ENCODE measurements at places on chromosomes 6 and 20.

DNA sequence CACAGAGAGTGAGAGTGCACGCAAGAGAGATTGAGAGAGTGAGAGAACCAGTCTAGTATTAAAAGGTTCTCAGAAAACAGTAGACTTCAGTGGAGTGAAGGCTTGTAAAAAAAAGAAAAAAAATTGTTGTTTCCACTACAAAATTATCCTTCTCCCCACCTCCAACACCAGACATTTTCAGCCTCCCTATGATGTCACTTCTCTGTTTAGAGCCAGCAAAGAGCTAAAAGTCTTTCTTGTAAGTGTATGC, 77.8 kb downstream of the BACH2 start:
- no peak for DNase-seq

GRCh38 chr6:72579865-72580264, 42.0 kb upstream of the KCNQ5 start:
- DNase-seq, result no peak

DNA sequence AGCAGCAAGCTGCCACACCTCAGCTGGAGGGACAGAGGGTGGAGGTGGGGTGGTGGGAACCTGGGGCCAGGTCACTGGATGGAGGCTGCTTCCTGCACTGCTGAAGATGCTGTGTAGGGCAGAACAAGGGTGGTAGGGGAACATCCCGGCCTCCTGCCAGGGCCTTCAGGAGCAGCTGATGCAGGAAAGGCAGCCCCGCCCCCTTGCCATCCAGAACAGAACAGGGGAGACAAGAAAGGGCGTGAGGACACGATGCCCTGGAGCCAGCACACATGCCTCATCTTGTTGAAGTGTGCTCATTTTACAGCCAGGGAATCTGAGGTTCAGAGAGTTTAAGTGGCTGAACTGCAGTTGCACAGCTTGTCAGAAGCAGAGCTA, 43.1 kb upstream of the PHACTR3 start:
- DNase-seq, result peak; percentile 43

GRCh38 chr20:41619360-41620100, 1.4 kb upstream of the CHD6 start:
- no peak for DNase-seq

DNA sequence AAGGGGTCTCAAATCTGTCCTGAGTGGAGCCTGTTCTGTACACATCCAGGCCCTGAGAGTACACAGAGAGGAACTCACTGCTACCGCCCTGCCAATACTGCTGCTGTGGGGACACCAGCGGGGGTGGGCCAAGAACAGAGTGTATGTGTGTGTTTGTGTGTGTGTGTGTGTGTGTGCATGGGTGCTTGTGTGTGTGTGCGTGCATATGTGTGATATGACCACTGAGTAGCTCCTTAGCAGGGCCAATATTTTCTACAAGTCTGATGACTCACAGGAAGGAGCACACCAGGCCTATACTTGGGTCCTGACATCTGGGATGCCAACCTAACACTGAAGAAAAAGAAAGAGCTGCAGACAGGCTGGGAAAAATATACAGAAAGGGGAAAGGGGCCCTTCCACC, 1.4 kb downstream of the RAET1E start:
- no peak for DNase-seq

GRCh38 chr6:168773788-168774187, 332.8 kb downstream of the SMOC2 start:
- DNase-seq, result no peak

GRCh38 chr6:11869672-11870340, 91.2 kb upstream of the ADTRP start:
- DNase-seq, result no peak

DNA sequence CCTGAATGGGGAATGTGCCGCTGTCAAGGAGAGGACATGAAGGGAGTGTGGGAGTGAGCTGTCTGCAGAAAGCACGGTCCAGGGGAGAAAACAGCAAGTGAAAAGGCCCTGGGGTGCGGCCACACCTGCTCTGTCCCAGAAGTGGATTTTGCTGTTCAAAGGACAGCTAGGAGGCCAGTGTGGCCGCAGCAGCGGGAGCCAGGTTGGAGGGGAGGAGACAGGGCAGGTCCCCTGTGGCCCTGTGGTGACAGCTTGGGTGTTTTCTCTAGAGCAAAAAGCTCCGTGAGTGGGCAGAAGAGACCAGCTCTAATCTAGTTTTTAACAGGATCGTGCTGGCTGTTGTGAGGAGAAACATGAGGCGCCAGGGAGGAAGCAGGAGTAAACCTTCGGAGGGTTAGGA, 4.5 kb upstream of the SLC52A3 start:
- DNase-seq, result no peak

GRCh38 chr6:149054559-149055194, 262.8 kb upstream of the TAB2 start:
- DNase-seq, result no peak

- DNase-seq, result no peak
Measured at GRCh38 chr20:18101125-18101810, 36.4 kb upstream of the KAT14 start.

DNA sequence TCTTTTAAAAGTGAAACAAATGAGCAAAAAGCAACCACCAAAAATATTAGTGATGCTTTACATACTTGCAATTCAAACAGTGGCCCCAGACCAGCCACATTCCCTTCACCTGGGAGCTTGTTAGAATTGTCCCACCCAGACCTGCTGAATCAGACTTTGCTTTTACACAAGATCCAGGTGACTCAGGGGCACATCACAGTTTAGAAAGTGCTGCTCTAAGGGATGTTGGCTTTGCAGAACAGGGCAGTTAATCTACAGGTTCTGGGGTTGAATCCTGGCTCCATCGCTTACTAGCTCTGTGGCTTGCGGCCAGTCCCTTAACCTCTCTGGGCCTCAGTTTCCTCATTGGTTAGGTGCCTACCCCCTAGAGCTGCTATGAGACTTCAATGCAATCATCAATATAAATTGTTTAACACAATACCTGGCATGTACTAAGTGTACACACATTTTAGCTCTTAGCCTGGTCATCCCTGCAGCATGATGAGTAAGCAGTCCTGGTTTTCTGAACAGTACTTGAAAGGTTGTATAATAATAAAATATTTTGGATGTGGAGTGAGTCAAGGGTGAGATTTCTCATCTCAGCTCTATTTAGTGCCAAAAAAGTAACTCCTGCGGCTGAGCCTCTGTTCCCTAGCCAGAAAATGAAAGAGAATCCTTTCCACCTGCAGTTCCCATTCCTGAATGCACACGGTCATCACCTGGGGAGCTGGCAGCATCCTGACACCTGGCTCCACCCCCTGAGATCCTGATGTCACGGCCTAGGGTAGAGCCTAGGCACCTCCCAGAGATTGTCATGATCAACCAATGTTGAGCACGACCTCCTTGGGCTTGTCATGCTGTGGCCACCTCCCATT, 162.7 kb downstream of the ANKRD60 start:
- peak; percentile 90 for DNase-seq

- DNase-seq, result no peak
Measured at GRCh38 chr6:169008641-169009257, 244.9 kb downstream of the THBS2 start.

- DNase-seq, result no peak
Measured at GRCh38 chr6:142339113-142339512, 37.3 kb downstream of the ADGRG6 start.

DNA sequence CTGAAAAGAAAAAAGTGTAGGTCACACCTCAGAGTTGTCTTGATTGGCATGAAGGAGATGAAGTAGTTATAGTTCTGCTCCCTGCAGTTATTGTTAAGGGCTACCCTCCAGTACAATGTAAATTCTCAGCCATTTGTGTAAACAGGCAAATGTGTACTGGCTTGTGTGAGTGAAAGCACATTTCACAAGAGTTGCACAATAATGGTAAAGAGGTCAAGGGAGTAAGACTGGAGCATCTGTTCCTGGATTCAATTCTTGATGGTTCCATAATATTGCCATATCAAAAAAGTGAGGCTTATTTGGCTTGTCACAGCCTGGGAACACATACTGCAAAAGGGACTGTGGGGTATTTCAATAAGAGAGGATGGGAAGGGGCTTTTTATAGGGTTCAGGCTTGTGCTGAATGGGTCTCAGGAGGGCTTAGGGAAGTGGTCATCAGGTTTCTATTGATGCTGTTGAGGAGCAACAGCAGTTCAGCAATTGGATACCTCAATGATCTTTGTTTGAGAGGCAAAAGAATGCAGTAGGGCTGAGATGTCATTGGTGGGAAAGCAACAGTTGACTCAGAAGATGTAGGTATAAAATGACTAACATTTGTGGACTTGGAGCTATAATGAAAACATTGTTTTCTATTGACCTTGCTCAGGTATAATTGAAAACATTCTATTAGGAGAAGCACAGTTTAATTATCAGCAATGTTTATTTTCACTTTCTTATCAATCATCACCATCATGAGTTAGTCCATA, 402.6 kb downstream of the BCKDHB start:
- DNase-seq, result peak; percentile 68

DNA sequence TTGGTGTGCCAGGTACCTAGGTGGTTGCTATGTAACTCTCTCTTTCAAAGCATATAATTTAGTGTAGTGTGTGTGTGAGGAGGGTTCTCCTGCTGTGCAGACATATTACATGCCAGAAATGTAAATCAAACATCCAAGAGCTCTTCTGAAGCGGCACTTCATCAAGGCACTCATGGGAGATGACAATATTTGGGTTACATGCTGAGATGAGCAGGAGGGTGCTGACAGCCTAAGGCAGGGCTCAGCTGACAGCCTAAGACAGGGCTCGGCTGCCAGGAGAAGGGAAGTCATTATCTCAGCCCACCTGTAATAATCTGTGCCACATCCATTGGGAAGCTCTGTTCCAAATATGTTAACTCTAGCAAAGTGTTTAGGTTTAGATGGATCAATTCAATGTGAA, 39.1 kb downstream of the ADGRF5 start:
- DNase-seq, result no peak

DNA sequence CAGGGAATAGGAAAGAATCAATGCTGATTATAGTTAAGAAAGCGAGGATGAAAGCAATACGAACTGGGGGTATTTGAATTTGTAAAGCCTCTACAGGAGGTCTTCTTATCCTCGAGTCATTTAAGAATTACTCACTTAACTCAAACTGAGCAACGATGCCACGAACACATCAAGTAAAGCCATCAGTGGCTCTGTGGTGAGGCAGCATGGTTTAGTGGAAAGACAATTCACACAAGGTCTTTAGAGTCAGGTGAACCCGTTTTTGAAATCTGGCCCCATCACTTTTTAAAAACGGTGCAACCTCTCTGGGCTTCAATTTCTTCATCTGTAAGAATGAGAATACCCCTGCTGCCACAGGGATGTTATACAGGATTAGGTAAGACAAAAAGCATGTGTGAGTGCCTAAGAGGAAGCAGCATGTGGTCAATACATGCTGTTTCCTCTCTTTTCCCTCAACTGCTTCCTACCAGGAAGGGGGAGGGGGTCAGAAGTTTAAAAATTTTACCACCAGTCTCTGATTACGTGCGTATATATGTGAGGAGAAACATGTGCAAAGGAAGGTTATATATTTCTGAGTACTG, 162.0 kb downstream of the BTBD9 start:
- DNase-seq, result no peak

- DNase-seq, result no peak
Measured at GRCh38 chr6:144683216-144684070, 398.3 kb downstream of the UTRN start.

- DNase-seq, result peak; percentile 50
Measured at GRCh38 chr6:29850011-29850553, 22.5 kb downstream of the HLA-G start.

DNA sequence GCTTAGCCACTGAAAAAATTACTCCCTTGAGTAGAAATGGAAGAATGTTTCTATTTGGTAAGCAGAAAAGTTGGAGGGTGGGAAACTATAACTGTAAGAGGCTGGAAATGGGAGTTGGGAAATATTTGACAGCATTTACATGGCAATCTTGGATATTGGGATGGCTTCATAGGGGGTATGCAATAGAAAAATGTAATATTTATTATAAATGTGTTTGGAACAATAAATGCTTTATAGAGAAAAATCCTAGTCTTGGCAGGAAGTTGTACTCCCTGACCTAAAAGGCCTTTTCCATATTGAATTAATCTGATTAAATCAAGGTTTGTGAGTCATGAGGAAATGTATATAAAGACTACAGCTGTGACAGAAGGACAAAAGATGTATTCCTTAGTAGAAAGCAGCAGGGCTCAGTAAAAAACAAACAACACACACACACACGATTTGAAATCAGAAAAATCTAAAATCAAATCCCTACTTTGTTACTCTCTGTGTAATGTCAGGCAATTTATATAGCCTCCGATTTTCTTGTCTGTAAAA, 272.3 kb downstream of the CD109 start:
- no peak for DNase-seq

- no peak for DNase-seq
Measured at GRCh38 chr20:10781526-10781925, 107.7 kb upstream of the JAG1 start.

GRCh38 chr6:134317471-134318131, at the start of gene SGK1:
Gene SGK1, minus strand, starts transcription at chr6:134318112. Its CDS starts 652 bp downstream, at chr6:134317460.
- DNase-seq, result peak; percentile 78

DNA sequence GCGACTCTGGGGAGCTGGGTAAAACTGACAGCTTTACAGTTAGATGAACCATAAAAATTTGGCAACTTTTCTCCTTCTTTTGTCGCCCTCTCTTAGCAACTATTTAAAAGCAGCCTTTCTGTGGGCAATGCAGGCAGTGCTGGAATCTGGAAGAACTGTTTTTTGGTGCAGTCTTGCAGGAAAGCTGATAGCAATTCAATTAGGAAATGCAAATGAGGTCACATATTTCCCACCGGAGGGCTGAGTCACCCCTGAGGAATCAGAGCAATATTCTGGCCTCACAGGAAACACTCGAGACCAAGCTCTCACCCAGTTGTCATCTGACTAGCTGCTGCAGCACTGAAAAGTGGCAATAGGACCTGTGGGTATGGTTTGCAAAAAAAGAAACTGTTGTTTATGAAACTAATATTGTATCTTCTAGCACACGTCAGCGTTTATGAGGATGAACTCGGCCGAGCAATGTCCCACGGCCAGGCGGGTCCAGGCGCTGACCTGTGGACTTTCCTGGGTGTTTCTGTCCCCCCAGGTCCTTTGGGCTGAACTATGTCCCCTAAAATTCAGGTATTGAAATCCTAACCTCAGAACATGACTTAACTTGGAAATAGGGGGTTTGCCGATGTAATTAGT, 312.3 kb downstream of the TAF4 start:
- DNase-seq, result peak; percentile 32

GRCh38 chr6:168105813-168106632, 27.0 kb upstream of the FRMD1 start:
- DNase-seq, result no peak

DNA sequence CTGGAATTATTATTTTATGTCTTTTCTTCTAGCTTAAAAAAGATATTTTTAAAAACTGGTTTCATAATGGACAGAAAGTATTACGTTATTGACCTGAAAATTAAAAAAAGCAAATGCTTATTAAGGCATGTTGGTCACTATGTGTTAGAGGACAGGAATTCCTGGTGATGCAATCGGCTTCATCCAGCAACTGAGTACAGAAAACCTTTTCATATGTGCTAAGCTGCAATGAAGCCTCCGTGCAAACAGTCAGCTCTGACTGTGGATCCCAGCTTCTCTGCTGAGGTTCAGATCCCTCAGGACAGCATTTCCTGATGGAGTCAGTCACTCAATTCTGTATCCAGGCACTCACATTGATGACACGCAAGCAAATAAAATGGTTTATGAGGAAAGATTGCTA, 22.7 kb upstream of the BMP2 start:
- DNase-seq, result peak; percentile 36

Data from mammary epithelial cell (primary cell).